Mesothelial cell of epicardium (in vitro differentiated cells): ENCODE measurements at places on chromosomes 6 and 20. TPM values are rescaled to one million over a fixed set of nuclear protein-coding genes. Genes with fewer than 3 reads are reported as not detected.

The RREB1 gene
- 55.4 to 63.0 TPM (median 57.5 TPM) in 3 replicates for total RNA-seq

The ANKRD66 gene
- not detected in 3 replicates for total RNA-seq

- no peak for DNase-seq
Measured at GRCh38 chr20:57163041-57163440, 103.4 kb downstream of the BMP7 start.

DNA sequence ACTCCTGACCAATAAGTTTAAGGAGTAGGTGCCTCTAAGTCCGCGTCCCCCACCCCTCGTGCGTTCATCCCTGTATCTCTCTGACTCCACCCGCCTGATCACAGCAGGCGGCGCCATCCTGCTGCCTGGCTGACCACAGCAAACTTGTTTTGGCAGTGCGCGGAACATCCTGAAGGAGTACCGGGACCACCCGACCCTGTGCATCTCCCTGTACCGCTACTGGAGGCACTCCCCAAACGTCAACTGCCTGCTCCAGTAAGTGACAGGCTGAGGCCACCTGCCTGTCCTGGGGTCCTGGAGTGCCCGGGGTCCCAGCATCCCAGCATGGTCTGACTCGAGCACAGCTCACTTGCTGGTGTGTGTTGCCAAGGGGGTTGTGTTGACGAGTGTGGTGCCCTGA is 19.0 kb downstream of the PNLDC1 start:
- DNase-seq: no peak

DNA sequence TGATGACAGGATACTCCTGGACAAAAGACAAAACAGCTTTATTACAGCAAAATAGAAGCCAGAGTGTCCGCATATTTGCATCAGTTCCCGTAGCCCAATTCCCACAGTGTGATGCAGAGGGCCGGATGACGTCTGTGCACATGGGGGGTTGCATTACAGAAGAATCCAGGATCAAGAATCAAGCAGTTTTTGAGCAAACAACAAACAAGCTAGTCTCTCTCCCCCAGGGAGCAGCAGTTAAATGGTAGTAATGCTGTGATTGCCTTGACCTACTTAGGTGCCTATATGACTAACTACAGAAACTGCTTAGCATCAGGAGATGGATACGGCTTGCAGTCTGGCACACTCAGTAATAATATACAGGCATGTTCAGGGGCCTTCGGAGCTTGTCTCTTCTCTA is 3.2 kb upstream of the SDHAF4 start:
- no peak for DNase-seq

DNA sequence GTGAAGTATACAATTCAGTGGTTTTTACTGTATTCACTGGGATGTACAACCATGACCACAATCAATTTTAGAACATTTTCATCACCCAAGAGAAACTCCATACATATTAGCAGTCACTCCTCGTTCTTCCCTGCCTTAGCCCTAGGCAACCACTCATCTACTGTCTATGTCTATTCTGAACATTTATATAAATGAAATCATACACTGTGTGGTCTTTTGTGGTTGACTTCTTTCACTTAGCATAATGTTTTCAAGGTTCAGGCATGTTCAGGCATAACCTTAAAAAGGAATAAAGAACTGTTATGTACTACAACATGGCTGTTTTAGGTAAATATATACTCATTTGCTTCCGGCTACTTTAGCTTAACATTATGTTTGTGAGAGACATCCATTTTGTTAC is 37.3 kb downstream of the BLTP3A start:
- DNase-seq: no peak

DNA sequence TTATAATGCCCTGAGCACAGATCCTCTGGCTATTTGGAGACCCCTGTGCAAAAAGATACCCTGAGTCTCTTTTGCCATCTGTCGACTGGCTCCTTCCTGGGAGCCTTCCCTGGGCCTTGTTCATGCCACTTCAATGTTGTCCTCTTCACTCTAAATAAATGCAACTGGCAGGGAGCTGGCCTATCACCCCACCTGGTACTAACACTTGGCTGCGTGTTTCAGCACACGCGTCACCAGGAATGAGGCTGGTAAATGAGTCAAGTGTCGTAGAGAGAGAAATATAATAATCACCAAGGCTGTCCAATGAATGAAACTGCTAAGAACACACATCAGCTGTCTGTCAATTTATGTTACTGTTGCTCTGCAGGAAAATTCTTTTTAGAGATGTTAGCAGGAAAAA is 374.6 kb upstream of the JARID2 start:
- no peak for DNase-seq

GRCh38 chr6:35562060-35562459 is 49.4 kb upstream of the TULP1 start:
- no peak for DNase-seq

- DNase-seq: no peak
Measured at GRCh38 chr6:5403609-5404008, 142.3 kb downstream of the FARS2 start.

GRCh38 chr20:33947709-33948295 is 45.9 kb upstream of the RALY start:
- DNase-seq: no peak

DNA sequence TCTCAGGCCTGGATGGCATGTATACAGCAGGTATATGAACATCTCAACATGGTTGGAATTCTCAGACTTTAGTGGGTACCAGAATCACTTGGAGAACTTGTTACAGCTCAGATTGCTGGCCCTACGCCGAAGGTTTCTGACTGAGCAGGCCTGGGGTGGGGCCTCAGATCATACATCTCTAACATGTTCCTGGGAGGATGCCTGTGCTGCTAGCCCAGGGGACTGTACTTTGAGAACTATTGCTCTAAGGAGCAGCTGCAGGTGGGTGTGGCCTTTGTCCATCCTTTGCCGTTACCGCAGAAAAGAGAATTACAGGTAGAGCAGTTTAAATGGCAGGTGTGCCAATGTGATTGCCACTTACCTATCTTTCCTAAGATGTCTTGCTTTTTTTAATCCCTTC is 310.5 kb upstream of the JAG1 start:
- no peak for DNase-seq

GRCh38 chr6:157013649-157014304 is 236.6 kb downstream of the ARID1B start:
- no peak for DNase-seq

- no peak for DNase-seq
Measured at GRCh38 chr20:54469952-54470351, 5.4 kb upstream of the DOK5 start.

The FNDC11 gene
- 0.86 to 1.4 TPM (median 1.1 TPM) in 3 replicates for total RNA-seq

GRCh38 chr20:19491241-19491640 is 266.8 kb upstream of the RIN2 start:
- no peak for DNase-seq

The ADAM33 gene
- 83.0 to 91.1 TPM (median 87.4 TPM) in 3 replicates for total RNA-seq

The VSTM2L gene
- total RNA-seq: 30.9 to 35.9 TPM (median 31.9 TPM) in 3 replicates

DNA sequence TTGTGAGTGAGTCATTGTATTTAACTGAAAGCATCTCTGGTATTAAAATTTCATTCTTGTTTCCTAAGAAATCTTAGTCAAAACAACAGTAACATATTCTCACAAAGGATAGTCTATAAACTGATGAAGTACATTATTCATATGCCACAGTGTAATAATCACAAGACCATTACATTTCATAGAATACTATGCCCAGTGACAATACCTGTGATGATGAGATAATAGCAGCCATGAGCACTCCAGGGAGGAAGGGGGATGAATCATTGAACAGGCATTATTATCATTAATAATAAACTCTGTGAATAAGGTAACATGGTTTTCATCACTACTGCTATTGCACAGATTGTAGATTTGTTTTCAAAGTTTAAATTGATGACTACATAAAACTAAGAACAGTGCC is 667.9 kb downstream of the EPM2A start:
- DNase-seq: no peak

DNA sequence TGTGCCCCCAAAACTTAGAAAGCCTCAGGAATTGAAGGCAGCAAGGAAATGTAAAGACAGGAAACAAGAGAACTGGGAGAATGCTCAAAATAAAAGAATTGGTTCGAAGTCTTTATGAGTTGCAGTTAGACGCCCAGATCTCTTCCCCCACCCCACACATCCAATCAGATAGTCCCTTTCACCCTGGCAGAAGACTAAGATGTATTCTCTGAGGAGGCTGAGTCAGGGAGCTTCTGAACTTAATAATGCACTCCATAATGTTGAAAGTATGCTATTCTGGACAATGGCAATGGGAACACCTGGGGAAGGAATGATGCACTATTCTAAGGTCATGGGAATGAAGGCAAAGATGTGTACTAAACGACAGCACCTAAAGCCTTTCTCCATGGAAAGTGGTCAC is 173.6 kb downstream of the MTFR2 start:
- DNase-seq: no peak

GRCh38 chr6:3825851-3826581 is 23.2 kb upstream of the FAM50B start:
- DNase-seq: peak; percentile 73

DNA sequence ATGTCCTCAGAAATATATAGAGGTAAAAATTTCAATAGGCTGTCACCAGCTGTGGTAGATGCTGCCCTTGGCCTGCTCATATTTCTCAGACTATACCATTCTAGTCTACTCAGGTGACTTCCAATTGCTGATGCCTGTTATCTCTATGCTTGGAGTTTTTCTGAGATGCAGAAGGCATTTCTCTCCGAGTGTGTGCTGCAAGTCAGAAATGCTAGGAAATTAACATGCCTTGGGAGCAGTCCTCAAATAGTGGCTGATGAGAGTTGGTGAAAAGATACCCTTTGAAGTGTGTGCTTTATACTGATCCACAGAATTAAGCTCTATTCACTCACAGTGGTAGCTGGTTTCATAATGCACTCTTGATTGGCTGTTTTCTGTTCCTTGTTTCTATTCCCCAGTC is 43.2 kb upstream of the PKIB start:
- no peak for DNase-seq

DNA sequence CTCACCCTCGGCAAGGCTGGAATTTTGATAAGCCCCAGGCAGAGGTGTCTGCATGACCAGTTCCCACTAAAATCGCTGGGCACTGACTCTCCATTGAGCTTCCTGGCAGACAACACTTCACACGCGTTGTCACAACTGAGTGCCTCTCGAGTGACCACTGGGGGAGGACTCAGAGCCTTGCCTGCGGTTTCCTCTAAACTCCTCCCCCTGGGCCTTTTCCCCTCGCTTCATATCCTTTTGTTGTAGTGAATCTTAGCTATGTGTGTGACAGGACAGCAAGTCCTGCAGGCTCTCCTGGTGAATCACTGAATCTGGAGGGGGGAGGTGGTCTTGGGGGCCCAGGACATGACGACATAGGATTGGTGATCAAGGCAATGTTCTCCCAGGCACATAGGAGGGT is 670.8 kb downstream of the PRKN start:
- DNase-seq: no peak

- DNase-seq: no peak
Measured at GRCh38 chr6:54050750-54051149, 60.5 kb upstream of the MLIP start.

- no peak for DNase-seq
Measured at GRCh38 chr6:160714731-160715316, 12.8 kb downstream of the PLG start.

- no peak for DNase-seq
Measured at GRCh38 chr20:13349235-13349604, 128.1 kb downstream of the ISM1 start.
